ENCODE measurements at places on chromosomes 5 and 9.
A peak's percentile ranks its signal among the peaks of the same experiment; 100 is the strongest.

DNA sequence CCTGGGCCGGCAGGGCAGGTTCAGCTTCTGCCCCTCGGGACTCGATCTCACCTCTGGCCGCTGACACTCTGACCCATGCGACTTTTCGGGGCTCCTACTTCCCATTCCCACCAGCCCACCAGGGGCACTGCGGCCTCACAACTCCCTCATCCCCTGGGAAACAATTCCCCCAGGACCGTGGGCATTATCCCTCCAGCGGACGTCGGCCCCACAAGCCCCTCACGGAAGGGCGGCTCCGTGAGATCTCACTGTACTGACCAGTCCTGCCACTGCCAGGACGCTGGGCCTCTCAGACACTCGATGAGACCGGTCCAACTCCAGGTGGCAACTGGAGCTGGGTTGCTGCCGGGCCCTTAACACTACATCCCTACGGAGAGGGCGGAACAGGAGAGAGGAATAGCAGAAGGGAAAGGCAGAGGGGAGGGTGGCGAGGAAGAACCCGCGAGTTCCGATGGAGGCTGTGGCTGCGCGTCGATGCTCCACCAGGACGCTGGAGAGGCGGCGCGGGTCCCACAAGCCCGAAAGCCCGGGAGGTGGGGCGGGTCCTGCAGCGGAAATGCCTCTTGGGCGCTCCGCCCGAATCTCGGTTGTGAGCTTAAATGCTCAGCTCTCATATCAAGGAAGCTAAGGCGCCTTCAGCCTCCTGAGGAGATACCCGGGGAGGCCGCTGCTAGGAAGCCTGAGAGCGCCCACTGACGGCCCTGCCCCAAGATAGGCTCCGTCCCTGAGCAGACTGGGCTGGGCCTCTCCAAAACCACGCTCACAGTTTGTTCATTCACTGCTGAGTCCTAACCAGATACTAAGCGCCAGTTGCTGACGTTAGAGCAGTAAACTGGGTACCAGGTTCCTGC lies 36.3 kb downstream of the VCP start:
- peak; percentile 62 for DNase-seq

DNA sequence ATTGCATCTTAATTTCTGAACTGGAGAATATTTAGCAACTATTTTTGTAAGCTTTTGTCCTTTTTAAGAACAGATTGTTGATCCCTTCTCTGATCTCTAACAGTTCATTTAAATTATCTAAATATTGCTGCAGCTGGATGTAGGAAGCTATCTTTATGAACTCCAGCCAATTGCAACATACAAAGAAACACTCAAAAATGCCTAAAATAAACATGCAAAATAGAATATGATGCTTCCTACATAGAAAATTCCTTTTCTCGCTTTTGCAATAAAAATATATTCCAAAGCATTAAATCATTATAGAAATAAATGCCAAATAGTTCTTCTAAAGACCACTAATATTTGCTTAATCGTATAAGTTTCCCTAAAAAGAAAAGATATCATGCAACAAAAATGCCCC lies 218.6 kb downstream of the LURAP1L start:
- DNase-seq = no peak

- DNase-seq = no peak
Measured at GRCh38 chr9:19517202-19517942, 108.6 kb downstream of the ACER2 start.

DNA sequence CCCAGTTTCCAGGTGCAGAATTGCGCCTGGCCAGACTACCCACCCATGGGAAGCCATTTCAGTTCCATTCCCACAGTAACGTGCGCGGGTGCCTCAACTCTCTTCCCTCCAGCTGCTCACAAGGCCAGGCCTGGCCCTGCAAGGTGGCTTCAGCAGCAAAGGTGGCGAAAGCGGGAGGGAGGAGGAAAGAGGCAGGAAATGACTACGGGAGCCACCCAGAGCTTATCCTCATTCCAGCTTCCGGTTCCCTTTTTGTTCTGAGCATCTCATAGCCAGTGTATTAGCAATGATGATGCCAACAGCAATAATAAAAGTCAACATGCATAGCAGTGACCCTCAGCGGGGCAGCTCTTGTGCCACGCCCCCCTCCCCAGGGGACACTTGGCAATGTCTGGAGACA lies 101.5 kb upstream of the BOD1 start:
- DNase-seq = no peak

DNA sequence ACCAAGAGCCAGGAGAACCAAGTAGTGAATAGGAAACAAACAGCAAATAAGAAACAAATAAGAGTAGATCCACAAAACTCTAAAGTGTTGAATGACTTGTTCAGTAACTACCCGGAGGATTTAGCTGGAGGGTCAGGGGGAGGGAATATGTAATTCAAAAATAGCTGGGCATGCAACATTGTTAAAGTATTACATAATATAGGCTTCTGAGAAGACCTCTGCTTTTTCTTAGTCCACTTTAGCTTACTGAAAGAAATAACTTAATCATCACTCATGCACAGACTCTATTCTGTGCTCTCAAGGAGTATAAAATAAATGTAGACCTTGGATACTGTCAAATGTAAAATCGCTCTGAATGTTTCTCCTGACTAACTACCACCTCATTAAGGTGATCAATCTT lies 183.2 kb upstream of the POU5F2 start:
- DNase-seq = no peak

All from activated T-cell treated with anti-CD3 and anti-CD28 coated beads, Interleukin-2, amount 50 U/mL, for 48 hours (primary cell).